ENCODE measurements at places on chromosomes 3 and 15. TPM values are rescaled to one million over a fixed set of nuclear protein-coding genes. Genes with fewer than 3 reads are reported as not detected.

Gene GHSR
- not detected for total RNA-seq

Gene SH2D7
- total RNA-seq, result not detected

Gene FEZF2
- not detected for total RNA-seq

Gene FMN1
- total RNA-seq, result 1.7 TPM

Measured in right cardiac atrium (tissue), 5 donors.